Fibroblast of upper back skin (primary cell): ENCODE measurements at places on chromosomes 6 and 20.

DNA sequence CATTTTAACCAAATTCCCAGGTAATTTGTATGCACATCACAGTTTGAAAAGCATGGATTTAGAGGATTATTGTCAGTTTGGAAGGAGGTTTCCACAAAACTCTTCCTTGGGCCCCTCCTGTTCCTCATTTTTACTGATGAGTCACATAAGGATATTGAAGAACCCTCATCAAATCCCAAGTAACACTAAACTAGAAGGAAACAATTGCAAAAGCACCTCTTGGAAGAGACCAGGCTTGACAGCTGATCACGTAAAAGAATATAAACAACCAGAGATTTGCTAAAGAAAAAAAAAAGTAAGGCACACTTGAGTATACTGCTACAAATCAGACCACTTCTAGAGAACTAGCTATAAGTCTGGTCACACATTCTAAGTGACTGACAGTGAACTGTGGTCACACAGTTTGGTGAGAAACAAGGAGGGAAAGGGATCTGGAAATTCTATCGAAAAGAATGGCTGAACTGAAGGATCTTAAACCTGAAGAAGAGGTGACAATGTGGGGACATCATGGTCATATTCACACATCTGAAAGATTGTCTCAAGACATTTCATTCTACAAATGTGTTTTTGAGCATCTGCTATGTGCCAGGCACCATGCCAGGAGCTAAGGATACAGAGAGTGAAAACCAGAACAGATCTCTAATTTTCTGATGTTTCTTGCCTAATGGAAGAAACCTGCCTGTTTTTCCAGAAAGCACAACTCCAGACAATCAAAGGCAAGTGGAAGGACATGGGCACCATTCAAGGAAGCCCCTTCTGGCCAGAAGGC, 24.1 kb downstream of the ZHX3 start:
- peak; percentile 24 for DNase-seq

DNA sequence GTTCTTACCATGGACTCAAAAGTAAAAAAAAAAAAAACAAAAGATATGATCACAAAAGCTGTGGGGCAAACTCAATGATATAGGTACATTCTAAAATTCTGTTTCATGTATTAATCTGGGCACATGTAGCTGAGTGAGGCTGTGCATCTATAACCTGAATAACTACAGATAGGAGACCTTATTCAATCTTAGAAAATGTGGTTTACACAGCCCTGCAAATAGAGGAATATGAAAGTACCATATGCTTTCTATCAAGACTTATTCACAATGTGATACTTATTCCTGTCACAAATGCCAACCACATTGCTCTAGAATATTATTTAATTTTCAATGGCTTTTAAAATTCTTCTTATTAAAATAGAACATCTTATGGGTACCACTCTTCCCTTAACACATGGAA, 3.1 kb upstream of the SPACA1 start:
- DNase-seq, result no peak

GRCh38 chr6:45652416-45652815, 274.7 kb upstream of the SUPT3H start:
- no peak for DNase-seq

- no peak for DNase-seq
Measured at GRCh38 chr6:131257104-131257503, 121.8 kb downstream of the AKAP7 start.

DNA sequence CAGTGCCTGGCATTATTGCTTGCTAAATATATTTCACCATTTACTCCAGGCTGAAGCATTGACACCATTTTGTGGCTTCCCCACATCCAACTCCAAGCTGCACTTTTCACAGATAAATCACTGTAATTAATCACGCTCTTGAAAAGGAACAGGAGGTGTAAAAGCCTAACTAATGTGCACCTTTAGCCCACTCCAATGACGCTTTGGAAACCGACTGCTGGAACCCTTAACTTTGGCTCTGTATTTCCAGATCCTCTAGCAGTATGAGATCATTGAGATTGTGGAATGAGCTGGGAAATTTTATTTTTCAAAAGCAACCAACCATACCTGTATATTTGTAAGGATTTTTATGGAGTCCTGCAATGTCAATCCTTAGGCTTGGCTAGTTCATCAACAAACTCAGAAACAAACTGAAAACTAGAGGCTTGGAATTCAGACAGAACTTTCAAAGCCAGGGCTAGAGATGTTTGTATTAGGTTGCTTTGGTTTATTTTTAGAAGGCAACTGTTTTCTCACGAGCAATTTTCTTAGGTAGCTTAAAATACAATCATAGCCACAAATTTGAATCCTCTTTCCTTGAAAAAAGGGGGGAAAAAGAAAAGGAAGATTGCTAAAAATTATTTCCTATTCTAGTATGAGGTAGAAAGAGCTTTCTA, 52.8 kb upstream of the UTRN start:
- no peak for DNase-seq

DNA sequence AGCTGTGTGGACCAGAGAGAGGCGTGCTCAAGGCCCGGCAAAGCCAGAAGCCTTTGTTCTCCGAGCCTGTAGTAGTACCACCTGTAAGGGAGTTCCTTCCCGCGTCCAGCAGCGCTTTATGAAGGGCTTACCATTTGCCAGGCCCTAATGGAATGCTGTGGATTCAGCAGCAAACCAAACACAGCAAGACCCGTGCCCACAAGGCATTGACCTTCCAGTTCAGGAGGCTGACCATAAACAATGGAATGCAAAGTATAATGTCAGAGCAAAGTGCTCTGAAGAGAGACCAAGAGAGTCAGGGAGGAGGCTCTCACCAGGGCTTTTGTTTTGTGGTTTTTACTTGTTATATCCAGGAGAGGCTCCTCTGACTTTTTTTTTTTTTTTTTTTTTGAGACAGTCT, 209.8 kb downstream of the ZMYND8 start:
- DNase-seq, result peak; percentile 74

GRCh38 chr20:43837856-43838702, 76.6 kb upstream of the TOX2 start:
- no peak for DNase-seq

DNA sequence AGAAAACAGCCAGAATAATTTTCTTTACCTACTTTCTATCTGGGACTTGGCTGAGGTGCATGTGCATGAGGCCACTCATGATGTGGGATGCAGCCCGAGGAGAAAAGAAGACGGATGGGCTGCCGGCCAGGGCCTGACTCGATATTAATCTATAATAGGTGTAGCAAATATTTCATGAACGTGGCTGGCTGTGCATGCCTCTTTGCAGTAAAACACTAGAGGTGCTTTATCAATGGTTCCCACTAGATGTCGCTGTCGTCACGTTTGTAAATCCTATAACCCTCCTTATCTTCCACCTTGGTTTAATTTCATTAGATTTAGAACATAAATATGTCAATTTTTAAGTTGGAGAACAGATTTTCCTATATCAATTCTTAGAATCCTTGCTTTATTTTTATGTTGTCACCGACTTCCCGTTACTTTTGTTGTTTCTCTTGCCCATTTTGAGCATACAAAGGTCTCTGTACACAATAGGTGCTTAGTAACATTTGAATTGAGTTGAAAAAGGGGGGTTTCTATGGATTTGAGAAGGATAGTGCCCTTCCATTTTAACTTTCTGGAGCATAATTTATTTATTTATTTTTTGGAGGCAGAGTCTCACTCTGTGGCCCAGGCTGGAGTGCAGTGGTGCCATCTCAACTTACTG, 19.6 kb upstream of the FERMT1 start:
- peak; percentile 52 for DNase-seq

- no peak for DNase-seq
Measured at GRCh38 chr6:7334685-7335084, 21.7 kb upstream of the SSR1 start.

GRCh38 chr6:36104836-36105235, 25.5 kb upstream of the MAPK13 start:
- peak; percentile 20 for DNase-seq

DNA sequence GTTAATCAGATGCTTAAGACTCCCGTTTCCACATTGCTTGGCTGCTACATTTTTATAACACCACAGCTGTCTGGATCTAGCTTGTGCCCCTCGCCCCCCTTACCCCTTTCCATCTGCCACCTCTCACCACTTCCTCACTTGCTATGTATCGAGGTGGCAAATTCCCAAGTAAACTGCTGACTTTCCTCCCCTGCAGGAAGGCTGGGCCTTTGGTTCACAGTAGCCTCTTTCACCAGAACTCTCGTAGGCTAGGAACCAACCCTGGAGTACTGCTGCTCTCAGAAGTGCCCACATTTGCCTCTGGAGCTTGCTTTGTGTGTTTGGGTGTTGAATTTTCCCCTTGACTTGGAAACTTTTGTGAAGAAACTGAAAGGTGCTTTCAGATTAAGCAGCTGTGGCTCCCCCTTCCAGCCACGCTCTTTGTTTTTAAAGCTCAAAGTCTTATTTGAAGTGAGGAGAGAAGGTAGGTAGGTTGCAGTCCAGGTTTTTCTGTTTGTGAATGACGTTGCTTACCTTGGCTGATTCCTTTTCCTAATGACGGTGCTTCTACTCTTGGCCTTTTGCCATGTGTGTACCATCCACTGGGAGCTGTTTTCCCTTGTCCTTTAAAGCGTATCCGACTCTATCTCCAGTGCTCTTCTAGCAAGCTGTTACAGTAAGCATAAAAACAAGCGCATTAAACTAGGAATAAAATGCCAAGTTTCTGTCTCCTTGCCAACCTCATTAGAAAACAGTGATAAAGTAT, 90.4 kb downstream of the CARMIL1 start:
- DNase-seq, result no peak

- peak; percentile 88 for DNase-seq
Measured at GRCh38 chr6:33344701-33345697, 27.5 kb upstream of the ZBTB22 start.
